ENCODE measurements at places on chromosomes 1 and 21. TPM values are rescaled to one million over a fixed set of nuclear protein-coding genes. Genes with fewer than 3 reads are reported as not detected.

DNA sequence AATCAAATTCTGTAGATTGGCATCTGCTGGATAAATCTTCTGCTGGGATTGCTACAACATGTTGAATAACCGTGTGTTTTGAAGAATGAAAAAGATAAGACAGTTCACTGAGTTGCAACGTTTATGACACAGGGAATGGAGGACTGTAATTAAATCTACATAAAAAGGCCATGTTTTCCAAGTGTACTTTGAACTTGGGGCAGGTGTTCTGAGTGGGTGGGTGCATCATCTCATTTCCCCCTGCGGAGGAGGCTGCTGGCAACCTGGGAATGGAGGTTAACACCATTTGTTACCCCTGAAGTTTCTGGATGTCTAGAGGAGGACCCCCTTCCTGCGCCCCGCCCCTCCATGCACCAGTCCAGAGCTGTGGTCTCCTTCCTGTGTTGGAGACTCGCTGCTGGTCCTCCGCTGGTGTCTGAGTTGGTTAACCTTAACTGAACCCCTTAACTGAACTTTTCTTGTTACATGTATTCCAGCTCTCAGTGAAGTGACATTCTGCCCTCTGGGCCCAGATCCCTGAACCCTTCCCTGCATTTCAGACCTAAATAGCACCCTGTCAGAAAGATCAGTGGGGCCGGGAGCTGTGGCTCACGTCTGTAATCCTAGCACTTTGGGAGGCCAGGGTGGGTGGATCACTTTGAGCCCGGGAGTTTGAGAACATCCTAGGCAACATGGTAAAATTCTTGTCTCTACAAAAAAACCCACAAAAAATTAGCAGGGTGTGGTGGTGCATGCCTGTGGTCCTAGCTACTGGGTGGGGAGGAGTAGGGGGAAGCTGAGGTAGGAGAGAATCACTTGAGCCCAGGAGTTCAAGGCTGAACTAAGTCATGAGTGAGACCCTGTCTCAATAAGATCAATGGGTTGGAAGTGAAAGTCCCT lies 31.8 kb downstream of the UCK2 start:
- DNase-seq: no peak

DNA sequence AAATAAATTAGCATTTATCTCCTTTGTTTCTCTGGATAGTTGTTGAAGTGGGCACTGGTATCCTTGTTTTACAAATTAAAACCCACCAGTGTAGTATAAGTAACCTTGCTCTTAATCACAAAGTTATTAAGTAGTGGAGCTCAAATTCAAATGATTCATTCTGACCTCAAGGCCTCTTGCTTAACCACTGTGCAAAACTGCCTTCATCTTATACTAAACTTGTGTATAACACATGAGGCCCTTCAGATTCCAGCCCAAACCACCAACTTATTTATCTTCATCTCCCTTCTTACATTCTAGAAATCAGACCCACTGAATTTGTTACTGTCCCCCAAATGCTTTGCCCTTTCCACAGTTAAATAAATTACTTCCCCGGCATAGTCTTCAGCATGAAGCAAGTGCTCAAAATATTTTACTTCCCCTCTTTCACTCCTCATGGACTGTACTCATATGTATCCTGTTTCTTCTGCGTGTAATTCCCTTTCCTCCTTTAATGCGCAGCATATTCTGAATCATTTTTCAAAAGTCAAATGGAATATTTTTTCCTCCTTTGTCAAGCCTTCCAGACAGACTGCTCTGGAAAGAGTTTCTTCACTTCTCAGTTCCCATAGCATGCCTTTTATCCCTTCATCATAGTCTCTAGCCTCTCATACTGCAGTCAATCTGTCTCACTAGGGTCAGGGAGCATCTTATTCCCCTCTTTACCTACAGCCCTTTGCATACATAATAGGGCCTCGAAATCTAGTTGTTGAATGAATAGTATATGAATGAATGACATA lies 19.0 kb upstream of the DNASE2B start:
- no peak for DNase-seq

DNA sequence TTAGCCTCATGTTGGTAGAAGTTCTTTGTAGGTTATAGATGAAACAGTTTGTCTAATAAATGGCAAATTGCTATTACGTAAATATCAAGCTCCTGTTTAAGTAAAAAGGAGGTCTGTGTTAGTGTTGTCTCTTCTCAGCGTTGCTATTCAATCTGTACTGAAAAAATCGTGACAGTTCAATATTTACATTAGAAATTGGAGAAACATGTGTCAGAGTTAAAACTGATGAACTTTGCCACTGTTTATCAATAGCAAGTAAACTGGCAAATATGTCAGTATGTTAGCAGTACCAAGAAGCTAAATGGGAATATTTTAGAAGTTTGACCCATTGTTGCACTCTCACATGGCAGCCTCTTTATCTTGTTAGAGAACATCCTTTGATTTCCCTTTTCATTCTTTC lies 218.5 kb downstream of the GPR52 start:
- DNase-seq: no peak

DNA sequence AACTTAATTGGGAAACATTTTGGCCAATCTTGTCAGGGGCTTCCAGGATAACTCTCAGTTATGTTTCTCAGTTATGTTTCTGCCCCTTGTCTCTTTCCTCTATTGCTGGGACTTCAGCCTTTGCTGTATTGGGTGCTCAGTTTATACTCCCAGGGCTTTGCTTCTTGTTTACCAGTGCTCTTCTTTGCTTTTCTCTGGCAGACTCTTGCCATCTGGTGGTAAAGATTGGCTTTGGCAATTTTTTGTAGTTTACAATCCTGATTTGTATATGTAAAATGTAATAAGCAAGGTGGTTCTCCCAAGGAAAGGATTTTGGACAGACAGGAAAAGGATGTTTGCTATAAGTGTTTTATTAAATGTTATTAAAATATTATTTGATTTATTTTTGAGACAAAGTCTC lies 37.9 kb downstream of the FABP3 start:
- DNase-seq: no peak

WNT4 gene
- 0.79 TPM for total RNA-seq

PEX10 gene
- 21.9 TPM for total RNA-seq
